ENCODE measurements at places on chromosomes 3 and 15.

DNA sequence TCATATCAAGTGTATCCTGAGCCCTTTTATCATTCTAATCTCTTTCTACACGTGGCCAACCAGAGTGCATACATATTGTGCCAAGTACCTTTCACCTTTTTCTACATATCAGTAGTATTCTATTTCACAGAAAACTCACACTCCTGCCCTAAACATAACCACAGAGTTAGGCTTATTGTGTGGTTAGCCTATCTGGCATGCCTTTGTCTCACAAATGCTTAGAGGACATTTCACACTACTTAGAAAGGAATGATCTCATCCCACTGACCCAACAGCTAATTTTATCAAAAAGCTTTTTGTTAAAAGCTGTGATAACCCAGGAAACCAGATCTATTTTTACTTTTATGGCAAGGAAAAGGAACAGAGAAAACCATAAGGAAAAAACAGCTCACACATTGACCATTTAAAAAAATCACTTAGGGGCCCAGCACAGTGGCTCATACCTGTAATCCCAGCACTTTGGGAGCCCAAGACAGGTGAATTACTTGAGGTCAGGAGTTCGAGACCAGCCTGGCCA lies 17.8 kb upstream of the MAP4 start:
- no peak for DNase-seq

DNA sequence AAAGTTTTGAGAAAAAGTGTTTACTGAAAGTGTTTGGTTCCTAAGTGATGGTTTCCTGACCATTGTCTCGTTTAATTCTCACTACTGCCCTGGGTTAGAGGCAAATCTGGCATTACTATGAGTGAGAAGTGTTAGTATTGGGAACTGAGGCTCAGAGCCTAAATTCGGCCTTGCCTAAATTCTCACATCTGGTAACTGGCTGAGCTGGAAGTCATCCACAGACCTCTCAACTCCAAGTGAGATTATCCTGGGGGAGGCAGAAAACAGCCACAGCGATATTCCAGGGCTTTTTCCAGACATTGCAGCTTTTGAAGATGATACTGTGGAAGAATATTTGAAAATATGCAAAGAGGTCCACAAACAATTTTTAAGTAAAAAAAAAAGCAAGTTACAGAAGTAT lies 85.1 kb upstream of the TRA2B start:
- no peak for DNase-seq

- peak; percentile 25 for DNase-seq
Measured at GRCh38 chr3:137110392-137110996, 152.7 kb downstream of the IL20RB start.

DNA sequence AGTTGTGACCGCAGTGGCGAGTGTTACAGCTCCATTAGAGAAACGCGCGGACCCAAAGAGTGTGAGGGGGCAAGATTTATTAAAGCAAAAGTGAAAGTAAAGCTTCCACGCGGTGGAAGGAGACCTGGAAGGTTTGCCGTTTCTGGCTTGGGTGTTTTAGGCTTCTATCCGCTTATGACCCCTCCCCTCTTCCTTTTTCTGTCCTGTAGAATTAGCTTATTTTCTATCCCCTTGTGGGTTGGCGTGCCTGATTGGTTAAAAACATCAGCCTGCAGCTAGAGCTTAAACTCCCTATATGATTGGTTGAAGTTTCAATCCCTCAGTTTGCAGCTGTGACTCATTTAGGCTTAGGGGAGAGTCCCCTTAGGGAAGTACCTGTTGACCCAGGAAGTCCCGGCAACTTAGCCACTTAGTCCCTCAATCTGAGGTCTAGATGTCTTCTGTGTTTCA lies 39.6 kb downstream of the C3orf38 start:
- DNase-seq, result no peak

- DNase-seq, result no peak
Measured at GRCh38 chr3:170520996-170521395, 64.9 kb downstream of the SLC7A14 start.

GRCh38 chr3:15653321-15653720 lies 51.8 kb downstream of the BTD start:
- DNase-seq, result no peak

Data from NB4 (cell line).